ENCODE measurements at places on chromosomes 1 and 21.

- H3K27ac ChIP-seq, result no peak overlapping the region
- no peak for DNase-seq
- no peaks in the 10 kb centered on the region for H3K27me3 ChIP-seq
- no peaks in the 10 kb centered on the region for H3K4me1 ChIP-seq
Measured at GRCh38 chr1:58447886-58448285, 98.6 kb downstream of the OMA1 start.

DNA sequence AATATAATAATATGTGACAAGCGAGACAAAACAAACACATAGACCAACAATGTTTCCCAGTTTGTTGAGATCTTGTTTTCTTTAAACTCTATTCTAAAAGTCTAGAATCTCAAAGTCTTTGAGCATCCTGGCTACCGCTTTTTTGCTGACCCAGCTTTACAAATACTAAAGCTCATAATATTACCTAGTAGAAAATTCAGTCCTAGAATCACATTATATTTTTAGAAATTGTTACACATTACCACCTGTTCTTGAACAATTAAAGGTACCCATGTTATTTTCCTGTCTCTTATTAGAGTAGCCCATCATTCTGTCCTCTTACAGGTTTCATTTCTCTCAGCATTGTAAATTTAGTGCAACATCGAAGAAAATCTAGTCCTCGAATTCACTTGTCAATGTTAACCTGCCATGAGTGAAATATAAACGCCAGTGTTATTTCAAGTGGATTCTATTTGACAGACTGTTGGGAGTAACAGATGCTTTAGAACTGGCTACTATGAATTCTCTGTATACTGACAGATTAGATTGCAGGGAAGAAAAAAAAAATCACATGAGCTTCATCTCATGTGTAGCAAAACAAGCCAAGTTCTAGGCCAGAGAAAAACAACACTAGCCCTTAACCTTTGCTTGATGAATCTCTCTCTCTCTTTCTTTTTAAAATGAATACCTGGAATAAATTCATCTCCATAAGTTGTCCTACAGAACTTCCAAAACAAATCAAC is 851.2 kb upstream of the ADAMTS5 start:
- no peak overlapping the region for H3K27ac ChIP-seq
- no peak overlapping the region for H3K4me3 ChIP-seq
- no peaks in the 10 kb centered on the region for H3K27me3 ChIP-seq
- H3K4me1 ChIP-seq, result no peaks in the 10 kb centered on the region
- H3K36me3 ChIP-seq, result no peaks in the 10 kb centered on the region

GRCh38 chr1:116664978-116665371 is 2.6 kb downstream of the IGSF3 start:
- peaks cover 54% of the 10 kb centered on the region for H3K27me3 ChIP-seq
- peaks cover 8% of the 10 kb centered on the region for H3K4me1 ChIP-seq
- H3K4me3 ChIP-seq, result no peak overlapping the region
- no peak overlapping the region for H3K27ac ChIP-seq

- no peaks in the 10 kb centered on the region for H3K4me1 ChIP-seq
- no peak overlapping the region for H3K27ac ChIP-seq
- H3K4me3 ChIP-seq, result no peak overlapping the region
- no peaks in the 10 kb centered on the region for H3K27me3 ChIP-seq
Measured at GRCh38 chr1:215220346-215220745, 137.8 kb downstream of the KCNK2 start.

GRCh38 chr1:62325681-62326080 is 6.4 kb upstream of the KANK4 start:
- H3K36me3 ChIP-seq, result peaks cover 3% of the 10 kb centered on the region
- H3K27ac ChIP-seq, result no peak overlapping the region
- DNase-seq, result no peak

DNA sequence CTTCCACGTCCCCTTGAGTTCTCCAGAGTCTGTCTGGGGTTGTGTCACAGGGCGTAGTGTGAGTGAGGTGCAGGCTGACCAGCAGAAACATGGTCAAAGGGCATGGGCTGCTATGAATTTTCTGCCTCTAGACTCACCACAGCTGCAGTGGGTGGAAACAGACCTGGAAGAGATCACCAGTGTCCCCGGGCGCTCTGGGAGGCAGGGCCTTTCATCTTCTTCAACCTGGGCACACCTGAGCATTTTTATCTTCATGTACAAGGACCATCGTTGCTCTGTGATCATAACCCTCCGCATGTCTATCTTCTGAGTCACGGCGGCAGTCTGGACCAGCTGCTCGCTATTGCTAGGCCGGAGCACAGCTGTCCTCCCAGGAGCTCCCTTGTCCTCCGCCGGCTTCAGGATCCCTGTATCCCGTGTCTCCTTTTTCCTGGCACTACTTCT is 29.6 kb downstream of the DEGS1 start:
- no peak overlapping the region for H3K27ac ChIP-seq
- no peak for DNase-seq
- H3K36me3 ChIP-seq, result no peaks in the 10 kb centered on the region
- H3K4me1 ChIP-seq, result no peaks in the 10 kb centered on the region
- H3K4me3 ChIP-seq, result no peak overlapping the region
- H3K27me3 ChIP-seq, result no peaks in the 10 kb centered on the region

- H3K27me3 ChIP-seq, result no peaks in the 10 kb centered on the region
- no peak overlapping the region for H3K27ac ChIP-seq
- no peak for DNase-seq
- H3K4me1 ChIP-seq, result no peaks in the 10 kb centered on the region
- H3K36me3 ChIP-seq, result no peaks in the 10 kb centered on the region
- H3K4me3 ChIP-seq, result no peak overlapping the region
Measured at GRCh38 chr1:177077734-177078499, 86.6 kb downstream of the ASTN1 start.

- peaks cover 3% of the 10 kb centered on the region for H3K36me3 ChIP-seq
- DNase-seq, result no peak
- peaks cover 27% of the 10 kb centered on the region for H3K27me3 ChIP-seq
- no peak overlapping the region for H3K27ac ChIP-seq
- H3K4me3 ChIP-seq, result no peak overlapping the region
Measured at GRCh38 chr21:39029900-39030884, 153.1 kb downstream of the PSMG1 start.

- H3K27me3 ChIP-seq, result no peaks in the 10 kb centered on the region
- no peak overlapping the region for H3K27ac ChIP-seq
- DNase-seq, result no peak
- no peaks in the 10 kb centered on the region for H3K4me1 ChIP-seq
- H3K36me3 ChIP-seq, result no peaks in the 10 kb centered on the region
Measured at GRCh38 chr1:216705676-216706075, 17.6 kb downstream of the ESRRG start.

GRCh38 chr1:236084386-236084730 is 19.5 kb upstream of the NID1 start:
- no peak overlapping the region for H3K27ac ChIP-seq
- H3K4me3 ChIP-seq, result no peak overlapping the region
- H3K27me3 ChIP-seq, result peaks cover 7% of the 10 kb centered on the region
- no peaks in the 10 kb centered on the region for H3K36me3 ChIP-seq
- H3K4me1 ChIP-seq, result no peaks in the 10 kb centered on the region
- no peak for DNase-seq

DNA sequence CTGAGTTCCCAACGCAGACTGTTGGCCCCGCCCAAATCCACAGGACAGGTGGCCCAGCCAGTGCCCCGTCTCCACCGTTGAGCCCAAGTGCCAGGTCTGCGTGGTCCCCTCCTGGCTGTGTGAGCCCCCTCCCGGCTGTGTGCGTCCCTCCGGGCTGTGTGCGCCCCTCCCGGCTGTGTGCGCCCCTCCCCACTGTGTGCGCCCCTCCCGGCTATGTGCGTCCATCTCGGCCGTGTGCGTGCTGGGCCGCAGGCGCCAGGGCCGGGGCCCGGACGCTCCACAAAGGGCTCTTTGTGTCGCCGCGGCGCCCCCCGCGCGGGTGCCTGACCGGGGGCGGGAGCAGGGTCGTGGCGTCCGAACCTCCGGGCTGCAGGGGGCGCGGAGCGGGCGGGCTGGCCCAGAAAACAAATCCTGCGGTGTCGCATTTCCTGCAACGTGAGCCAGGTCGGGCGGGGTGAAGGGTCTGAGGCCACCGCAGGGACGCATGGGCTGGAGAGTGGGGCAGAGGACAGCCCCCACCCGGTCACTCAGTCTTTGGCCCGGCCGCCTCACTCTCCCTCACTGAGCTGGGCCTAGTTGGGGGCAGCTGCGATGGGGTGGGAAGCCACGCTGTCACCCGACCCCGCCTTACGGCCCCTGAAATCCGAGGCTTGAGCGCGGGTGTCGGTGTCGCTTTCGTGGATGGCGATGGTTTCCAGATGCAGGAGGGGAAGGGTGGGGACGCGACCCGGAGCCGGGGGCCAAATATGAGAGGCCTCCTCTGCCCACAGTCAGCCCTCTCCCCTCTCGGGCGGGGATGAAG is 18.8 kb downstream of the TNFRSF25 start:
- peaks cover 43% of the 10 kb centered on the region for H3K27me3 ChIP-seq
- H3K4me3 ChIP-seq, result peak overlapping the region; percentile 69
- H3K27ac ChIP-seq, result no peak overlapping the region
- no peak for DNase-seq

DNA sequence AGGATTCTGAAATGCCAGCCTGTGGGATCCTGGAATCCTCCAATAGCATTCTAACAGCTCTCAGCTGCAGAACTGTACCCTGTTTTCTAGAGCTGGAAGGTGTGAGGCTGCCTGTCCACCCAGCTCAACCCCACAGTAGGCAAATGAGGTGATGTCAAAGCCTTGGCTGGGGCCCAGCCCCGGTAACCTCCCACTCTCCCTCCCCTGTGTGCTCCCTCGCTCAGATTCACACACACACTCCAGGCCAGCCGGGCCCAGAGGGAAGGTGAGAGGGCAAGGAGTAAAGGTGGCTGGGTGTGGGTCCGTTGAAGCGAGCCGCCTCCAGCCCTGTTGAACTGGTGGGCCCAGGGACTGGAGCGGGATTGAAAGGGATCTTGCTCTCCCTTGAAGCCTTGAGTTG is at the start of gene BSND:
TSS of gene BSND (plus strand) at position 257 of the 400 bp plus-strand sequence. CDS start 254 bp downstream, outside the sequence.
- peaks cover 5% of the 10 kb centered on the region for H3K36me3 ChIP-seq
- peaks cover 9% of the 10 kb centered on the region for H3K27me3 ChIP-seq
- H3K27ac ChIP-seq, result no peak within 1 kb of the TSS

DNA sequence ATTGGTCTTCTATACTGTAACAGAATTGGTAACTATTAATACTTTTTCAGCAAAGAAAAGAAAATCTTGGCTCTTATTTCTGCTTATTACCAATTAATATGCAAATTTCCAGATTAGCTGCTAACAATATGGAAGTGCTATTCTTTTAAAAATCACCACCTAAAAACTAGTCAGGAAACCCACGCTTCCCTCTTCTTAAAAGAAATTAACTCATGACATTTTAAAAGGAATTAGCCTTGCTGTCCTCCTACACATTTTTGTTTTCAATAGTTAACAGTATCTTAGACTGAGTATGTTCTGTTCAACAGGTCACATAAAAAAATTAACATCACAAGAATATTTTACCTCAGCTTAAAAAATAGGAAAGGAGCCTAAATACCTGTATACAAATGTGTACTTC is 27.3 kb downstream of the ABL2 start:
- H3K36me3 ChIP-seq, result no peaks in the 10 kb centered on the region
- H3K4me3 ChIP-seq, result no peak overlapping the region
- H3K4me1 ChIP-seq, result peaks cover 13% of the 10 kb centered on the region
- DNase-seq, result no peak
- H3K27ac ChIP-seq, result peak overlapping the region; percentile 8
- no peaks in the 10 kb centered on the region for H3K27me3 ChIP-seq

- peaks cover 10% of the 10 kb centered on the region for H3K27me3 ChIP-seq
- DNase-seq, result no peak
- H3K27ac ChIP-seq, result no peak overlapping the region
- no peaks in the 10 kb centered on the region for H3K36me3 ChIP-seq
- no peak overlapping the region for H3K4me3 ChIP-seq
- peaks cover 2% of the 10 kb centered on the region for H3K4me1 ChIP-seq
Measured at GRCh38 chr1:43586136-43586731, 55.6 kb downstream of the PTPRF start.

- H3K27me3 ChIP-seq, result no peaks in the 10 kb centered on the region
- DNase-seq, result no peak
- no peak overlapping the region for H3K27ac ChIP-seq
Measured at GRCh38 chr1:157659576-157660247, 40.9 kb downstream of the FCRL3 start.

GRCh38 chr1:162541619-162542141 is 19.8 kb upstream of the UAP1 start:
- no peaks in the 10 kb centered on the region for H3K27me3 ChIP-seq
- H3K4me1 ChIP-seq, result no peaks in the 10 kb centered on the region
- H3K36me3 ChIP-seq, result no peaks in the 10 kb centered on the region
- no peak for DNase-seq
- H3K27ac ChIP-seq, result no peak overlapping the region
- H3K4me3 ChIP-seq, result no peak overlapping the region

DNA sequence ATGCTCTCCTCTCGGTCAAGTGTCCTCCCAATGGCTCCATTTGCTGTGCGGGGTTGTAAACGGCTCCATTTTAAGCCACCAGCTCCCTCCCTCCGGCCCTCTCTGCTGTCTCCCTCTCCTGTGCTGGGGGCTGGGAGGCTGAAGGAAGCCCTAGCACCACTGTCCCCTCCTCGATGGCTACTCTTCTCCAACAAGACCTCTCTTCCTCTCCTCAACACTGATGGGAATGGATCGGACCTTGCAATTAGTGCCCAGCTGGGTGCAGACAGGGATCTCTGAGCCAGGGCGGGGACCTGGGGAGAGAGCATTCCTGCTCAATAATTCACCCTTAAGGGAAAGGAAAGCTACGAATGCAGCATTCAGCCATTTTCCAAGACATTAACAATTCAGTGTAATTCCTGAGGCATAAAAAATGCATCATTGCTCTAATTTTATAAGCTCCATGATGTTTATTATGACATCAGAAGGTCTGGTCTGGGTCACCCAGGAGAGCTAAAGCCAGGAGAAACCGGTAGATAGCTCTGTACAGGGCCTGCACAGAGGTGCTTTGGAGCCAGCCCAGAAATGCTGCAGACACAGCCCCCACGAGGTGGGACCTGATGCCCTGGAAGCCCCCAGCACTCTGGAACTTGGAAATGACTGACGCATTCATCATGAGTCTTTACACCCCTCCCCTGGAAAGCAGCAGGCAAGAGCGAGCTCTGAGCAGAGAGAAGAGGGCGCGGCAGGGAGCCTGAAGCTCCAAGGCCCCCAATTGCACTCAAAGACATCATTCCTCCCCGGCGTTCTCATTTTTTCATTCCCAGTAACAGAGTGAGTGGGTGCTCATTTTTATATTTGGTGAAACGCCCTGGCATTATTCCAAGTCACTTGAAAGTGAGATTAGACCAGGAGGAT is 76.2 kb upstream of the VAMP3 start:
- H3K4me3 ChIP-seq, result no peak overlapping the region
- H3K27ac ChIP-seq, result no peak overlapping the region
- H3K4me1 ChIP-seq, result peaks cover 12% of the 10 kb centered on the region

- peaks cover 64% of the 10 kb centered on the region for H3K27me3 ChIP-seq
- H3K27ac ChIP-seq, result no peak overlapping the region
- no peaks in the 10 kb centered on the region for H3K4me1 ChIP-seq
- no peak overlapping the region for H3K4me3 ChIP-seq
- no peak for DNase-seq
Measured at GRCh38 chr1:197884173-197884572, 18.3 kb upstream of the C1orf53 start.

DNA sequence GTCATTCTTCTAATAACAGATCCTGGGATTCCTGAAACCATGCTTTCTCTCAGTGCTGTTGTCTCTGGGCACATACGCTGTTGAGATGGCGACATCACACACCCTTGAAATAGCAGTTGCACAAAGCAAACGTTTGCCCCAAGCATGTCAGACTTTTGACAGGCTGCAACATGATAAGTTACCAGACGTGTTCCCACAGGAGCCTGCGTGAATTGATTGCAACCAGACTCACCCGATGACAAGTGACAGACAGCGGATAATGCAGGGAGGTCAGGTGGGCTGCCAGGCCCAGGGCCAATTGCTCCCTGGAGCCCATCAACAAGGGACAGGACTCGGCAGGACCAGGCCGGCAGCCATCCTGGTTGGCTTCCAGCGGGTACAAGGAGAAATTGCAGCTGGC is 310.9 kb downstream of the SIPA1L2 start:
- H3K36me3 ChIP-seq, result no peaks in the 10 kb centered on the region
- DNase-seq, result no peak
- H3K4me1 ChIP-seq, result no peaks in the 10 kb centered on the region
- no peak overlapping the region for H3K27ac ChIP-seq
- H3K4me3 ChIP-seq, result no peak overlapping the region
- no peaks in the 10 kb centered on the region for H3K27me3 ChIP-seq

All from effector memory CD8-positive, alpha-beta T cell (primary cell).